GDM1 (cell line): ENCODE measurements at places on chromosomes 16 and 17.

DNA sequence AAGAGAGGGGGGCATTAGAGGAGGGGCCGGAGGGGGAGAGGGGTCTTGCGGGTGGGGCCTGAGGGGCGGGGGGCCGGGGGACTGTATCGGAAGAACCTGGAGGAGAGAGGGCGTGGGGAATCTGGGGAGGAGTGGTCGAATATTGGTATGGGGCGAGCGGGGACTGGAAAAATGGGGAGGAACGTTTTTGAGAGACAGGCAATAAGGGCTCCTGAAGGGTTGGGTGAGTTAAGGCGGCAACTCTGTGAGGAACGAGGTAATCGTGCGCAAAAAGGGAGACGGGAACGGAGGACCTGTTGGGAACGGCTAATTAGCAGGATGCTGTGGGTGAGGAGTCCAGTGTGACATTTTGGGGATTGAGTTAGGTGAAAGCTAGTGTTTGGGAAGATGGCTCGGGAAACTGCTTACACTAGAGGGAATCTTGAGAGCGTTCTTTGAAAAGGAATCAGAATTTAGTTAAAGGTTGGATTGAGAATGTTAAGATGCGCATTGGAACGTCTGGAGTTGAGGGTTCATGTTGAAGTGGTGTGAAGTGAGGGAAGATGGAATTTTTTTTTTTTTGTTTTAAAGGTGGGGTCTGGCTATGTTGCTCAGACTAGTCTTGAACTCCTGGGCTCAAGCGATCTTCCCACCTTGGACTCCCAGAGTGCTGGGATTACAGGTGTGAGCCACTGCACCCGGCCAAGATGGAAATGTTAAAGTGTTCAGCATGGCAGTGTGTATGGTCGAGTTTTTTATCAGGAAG lies 662 bp downstream of the WIPF2 start:
- DNase-seq, result peak; percentile 69

DNA sequence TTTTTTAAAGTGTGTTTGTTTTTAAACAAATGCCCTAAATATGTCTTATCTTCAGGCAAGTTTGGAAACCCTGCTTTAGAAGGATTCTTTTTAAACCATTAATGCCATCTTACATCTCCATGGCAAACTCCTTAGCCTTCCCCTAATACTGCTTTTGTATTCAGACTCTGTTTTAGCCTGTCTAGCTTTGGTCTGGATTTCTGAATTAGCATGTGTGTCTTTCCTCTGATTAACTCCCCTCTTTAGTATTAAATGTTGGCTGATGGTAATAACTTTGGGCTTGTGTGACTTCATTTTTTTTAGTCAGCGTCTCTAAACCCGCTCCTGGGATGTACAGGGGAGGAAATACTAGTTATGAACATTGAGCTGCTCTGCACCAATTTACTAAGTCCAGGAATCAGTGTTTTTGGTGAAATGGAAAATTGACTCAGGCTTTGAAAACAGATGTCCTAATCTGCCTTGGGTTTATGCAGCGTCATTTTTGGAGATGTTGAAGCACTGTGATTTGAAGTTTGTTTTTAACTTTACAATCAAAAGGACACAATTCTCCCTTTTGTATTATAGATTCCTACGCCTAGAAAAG lies 22.2 kb downstream of the WIPF2 start:
- no peak for DNase-seq

GRCh38 chr17:73455050-73455687 lies 143.4 kb upstream of the CDC42EP4 start:
- DNase-seq, result no peak

DNA sequence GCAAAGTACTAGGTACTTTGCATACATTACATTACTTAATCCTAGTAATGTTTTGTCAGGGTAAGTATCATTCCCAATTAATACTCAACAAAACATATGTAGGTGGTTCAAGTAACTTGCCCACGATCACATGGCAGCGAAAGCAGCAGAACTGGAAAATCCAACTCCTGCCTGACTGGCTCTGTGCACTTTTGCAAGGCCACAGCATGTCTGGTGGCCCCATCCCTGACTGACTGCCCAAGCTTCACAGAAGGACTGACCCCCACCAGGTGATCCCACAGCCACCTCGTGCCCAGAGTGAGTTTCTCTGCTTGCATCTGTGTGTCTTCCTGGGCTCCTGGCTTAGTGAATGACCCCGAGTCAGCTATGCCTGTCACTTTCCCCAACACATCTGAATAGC lies 11.4 kb downstream of the CNP start:
- DNase-seq, result no peak

- no peak for DNase-seq
These were observed 60.1 kb downstream of the AIPL1 start for GRCh38 chr17:6374761-6375312.

DNA sequence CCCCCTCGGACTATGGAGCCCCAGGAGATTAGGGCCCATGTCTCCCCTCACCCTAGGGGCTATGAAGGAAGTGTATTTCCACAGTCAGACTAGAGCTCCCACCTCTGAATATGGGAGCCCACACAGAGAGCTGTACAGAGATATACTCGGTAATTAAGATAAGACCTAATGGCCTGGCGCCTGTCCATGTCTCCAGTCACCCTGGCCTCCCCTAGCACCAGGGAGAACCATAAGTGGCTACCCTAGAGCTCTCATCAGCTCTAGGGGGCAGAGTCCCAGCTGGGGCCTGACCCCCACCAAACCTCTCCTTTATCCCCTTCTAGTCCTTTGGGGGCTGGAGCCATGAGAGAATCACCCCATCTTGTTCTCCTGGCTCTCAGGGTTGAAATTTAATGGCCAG lies 2.4 kb downstream of the TMEM101 start:
- DNase-seq, result no peak

- DNase-seq, result no peak
These were observed 10.7 kb upstream of the STX4 start for GRCh38 chr16:31022544-31023251.

- DNase-seq, result peak; percentile 61
These were observed 52.0 kb downstream of the LDHD start for GRCh38 chr16:75064403-75065148.
